ENCODE measurements at places on chromosomes 1 and 21.

DNA sequence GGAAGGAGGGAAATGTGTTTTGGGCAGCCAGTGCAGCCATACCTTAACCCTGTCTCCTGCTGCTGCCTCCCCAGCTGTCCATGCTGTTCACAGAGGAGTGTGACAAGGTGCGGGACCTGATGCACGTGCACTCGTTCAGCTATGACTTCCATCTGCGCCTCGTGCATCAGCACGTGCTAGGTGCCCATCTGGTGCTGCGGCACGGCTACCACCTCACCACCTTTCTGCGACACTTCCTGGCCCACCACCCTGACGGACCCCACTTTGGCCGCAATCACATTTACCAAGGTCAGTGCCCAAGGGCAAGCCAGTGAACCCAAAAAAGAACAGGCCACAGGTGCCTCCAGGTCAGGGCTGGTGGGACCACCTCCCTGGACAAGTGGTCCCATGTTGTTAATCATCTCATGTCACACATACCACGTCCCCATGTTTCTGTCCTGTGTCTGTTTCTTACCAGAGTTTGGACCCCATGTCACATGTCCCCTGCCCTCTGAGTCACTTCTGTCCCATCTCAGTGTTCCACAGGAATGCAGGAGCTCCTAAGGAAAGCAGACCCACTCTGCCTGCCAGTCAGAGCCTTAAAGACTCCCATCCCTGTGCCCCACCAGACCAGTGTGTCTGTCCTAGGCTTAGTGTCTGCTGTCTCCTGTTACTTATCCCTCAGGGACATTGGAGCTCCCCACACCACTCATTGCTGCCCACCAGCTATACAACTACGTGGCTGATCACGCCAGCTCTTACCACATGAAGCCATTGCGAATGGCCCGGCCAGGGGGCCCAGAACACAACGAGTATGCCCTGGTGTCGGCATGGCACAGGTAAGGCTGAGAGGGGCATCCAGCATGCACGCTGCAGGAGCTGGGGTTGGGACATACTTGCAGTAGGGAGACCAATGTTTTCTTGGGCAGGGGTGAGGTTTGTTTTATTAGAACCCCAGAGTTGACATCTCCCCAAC lies 6.6 kb downstream of the HYI start:
- no peak for DNase-seq

DNA sequence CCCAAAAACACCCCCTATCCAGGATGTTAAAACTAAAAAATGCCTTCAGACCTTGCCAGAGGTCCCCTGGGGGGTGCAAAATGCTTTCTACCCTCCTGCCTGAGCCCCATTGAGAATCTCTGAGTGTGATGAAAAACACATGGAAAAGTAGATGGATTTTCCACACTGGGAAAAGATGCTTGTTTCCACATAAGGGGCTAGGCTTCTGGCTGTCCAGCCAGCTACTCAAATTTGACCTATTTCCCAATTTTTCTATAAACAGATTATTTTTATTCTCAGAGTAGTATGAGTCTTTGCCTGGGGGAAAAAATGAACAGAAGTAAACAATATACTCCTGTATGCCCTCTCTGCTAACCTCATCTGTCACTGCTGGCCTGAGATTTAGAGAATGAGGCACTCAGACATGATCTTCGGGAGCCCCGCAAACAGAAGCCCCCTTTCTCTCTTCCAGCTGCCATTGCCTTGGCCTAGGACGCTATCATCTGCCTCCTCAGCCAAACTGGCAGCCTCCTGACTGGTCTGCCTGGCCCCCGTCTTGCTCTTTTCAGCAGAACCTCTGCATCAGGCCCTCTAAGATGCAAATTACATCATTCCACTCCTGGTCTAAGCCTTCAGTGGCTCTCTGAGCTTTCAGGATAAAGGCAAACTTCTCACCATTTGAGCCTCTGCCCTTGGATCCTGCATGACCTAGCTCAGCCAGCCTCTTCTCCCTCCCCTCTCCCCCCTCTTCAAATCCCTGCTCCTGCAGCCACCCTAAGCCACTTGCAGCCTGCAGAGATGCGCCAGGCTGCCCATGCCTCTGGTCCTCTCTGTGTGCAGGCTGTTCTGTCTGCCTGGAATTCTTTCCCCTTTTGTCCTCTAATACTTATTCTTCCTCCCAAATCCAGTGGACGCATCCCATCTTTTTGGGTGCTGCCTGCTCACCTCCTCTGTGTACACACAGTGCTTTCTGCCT lies 39.7 kb upstream of the TMEM125 start:
- DNase-seq = no peak

GRCh38 chr1:221204055-221204833 lies 325.0 kb downstream of the HLX start:
- DNase-seq = no peak

GRCh38 chr21:33290441-33290840 lies 24.3 kb downstream of the IL10RB start:
- DNase-seq = no peak

DNA sequence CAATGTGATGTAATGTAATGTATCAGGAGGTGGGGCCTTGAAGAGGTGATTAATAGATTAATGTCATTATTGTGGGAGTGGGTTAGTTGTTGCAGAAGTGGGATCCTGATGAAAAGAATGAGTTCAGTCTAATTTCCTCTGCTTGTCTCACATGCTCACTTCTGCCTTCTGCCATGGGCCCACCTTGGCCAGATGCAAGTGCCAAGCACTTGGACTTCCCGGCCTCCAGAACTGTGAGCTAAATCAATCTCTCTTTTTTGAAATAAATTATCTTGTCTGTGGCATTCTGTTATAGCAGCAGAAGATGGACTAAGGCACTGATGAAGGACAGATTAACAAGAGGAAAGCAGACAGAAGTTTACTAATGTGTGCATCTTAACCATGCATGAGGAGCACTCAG lies 123.9 kb downstream of the ETS2 start:
- no peak for DNase-seq

- no peak for DNase-seq
Measured at GRCh38 chr1:243447844-243448243, 192.0 kb downstream of the SDCCAG8 start.

All from HS-5 (cell line).